Activated CD4-positive, alpha-beta T cell treated with anti-CD3 and anti-CD28 coated beads, Interleukin-2, amount 50 U/mL, for 16 hours (primary cell): ENCODE measurements at places on chromosomes 13 and 19.

DNA sequence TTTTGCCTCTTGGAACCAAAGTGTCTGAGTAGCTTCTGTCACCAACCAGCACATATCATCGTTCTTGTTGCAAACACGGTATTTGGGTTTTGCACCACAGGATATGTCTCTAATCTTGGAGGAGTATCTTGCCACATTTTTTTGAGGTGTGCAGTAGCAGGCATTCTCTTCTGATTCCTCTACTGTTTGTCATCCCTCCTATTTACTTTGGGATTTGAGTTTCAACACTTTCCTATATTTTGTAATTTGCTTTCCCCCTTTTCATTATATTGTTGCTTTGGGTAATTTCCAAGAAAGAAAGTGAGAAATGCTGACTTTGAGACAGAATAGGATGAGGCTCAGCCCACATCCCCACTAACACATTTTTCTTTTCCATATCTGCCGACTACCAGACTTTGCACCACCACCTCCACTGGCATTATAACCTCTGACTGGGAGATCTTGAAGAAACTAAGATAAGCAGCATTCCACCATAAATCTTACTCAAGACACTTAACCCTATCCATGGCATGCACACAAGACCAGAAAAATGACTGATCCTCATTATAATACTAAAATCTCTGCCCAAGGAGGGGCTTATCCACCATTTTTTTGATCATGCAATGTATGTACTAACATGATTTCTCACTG lies 12.0 kb upstream of the DZIP1 start:
- DNase-seq = no peak

- no peak for DNase-seq
Observed at GRCh38 chr19:3136684-3137055, 837 bp downstream of the GNA15 start.

DNA sequence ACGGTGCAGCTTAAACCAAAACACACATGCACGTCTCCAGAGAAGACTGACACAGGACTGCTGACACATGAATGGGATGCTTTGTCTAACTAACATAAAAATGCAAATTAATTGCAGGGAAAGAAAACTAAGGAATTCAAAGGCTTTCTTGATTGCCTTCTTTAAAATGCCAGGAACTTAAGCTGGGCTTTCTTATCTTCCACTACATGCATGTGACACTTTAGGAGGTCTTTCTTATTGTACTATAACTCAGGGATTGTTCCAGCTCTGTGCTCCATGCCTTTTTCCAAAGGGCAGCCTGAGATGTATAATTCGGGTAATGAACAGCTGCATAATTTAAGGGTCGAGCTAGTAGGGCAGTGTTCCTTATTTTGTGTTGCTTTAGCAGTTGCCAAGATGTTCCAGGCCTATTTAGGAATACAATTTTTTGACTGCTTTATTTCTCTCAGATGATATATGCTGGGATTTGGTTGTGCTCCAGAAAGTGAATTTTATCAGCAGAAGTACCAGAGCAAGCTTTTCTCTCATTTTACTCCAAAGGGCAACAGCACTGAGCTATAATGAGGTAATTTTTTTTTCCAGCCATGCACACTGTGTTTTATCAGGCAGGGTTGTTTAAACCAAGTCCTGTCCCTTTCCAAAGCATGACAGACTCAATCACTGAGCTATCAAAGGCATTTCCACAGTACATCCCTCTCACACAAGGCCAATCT lies 885.2 kb downstream of the PCDH9 start:
- no peak for DNase-seq

DNA sequence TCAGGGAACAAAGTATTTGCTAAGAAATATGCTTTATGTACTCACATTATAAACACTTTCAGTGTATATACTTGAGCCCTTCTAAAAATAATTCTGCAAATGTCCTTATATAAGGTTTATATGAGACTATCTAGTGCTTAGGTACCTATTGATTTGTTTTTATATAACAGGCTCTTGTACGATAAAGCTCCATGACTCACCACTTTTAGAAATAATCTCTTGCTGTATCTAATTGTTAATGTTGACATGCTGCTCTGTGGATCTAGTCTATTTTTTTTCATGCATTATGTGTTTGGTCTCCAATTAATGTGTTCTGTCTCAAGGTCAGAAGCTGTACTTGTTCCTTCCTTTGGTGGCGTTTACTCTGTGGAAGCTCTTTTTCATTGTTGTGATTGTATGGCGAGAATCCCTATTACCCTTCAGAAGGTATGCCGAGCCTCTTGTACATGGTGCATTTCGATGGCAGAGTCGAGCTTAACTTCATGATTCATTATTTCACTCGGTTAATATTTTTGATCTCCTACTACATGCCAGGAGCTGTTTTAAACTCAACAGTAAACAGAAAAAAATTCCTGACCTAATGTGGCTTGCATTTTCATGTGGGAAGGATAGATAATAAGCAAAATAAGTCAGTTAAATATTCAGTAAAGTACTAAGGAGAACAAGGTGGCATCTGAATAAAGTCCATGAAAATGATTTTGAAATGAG lies 361.6 kb downstream of the COG6 start:
- no peak for DNase-seq

GRCh38 chr13:72039126-72039525 lies 172.1 kb upstream of the DACH1 start:
- no peak for DNase-seq

DNA sequence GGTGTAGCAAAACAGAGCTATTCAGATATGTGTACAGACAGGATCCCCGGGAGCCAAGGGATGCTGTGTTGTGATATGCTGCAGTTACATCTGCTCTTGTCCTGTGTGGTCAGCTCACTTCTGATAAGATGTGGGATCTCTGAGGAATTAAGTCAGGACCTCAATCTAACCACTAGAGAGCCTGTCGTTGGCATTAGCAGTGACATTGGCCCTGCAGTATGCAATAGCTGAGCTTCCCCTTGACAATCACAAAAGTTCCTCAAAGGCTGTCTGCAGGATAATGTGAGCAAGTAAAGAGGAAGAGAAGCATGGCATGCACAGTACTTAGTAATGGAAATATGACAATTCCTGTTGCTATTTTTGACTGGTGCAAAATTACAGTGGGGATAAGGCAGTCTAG lies 203.4 kb upstream of the MIR17HG start:
- no peak for DNase-seq

DNA sequence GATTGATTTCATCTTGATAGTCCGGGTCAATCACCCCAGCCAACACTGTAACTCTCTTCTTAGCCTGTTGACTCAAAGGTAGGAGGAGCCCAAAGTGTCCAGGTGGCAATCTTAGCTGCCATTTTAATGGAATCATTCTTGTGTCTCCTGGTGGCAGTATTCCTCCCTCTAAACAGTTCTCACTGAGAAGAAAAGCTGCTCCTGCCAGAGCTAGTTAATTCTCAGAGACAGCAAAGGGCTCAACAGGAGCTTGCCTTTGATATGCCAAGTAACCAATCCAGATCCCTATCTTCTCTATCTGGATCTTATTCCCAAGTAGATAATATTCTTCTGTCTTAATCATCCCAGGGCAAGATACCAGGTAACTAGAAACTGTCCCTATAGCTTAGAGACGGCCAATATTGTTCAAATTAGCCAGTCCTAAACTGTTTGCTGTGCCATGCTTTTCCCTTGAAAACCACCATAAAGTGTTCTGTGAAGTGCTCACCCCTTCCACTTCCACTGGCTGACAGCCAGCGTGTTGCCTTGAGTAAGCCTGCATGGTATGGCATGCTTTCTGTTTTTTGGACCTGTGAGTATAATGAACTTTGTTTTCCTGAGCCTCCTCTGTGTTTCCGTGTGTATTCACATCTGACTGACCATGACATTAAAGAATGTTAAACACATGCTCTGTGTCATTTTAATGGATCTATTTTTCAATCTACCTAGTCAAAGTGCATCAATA lies 463.7 kb upstream of the SLITRK5 start:
- no peak for DNase-seq

DNA sequence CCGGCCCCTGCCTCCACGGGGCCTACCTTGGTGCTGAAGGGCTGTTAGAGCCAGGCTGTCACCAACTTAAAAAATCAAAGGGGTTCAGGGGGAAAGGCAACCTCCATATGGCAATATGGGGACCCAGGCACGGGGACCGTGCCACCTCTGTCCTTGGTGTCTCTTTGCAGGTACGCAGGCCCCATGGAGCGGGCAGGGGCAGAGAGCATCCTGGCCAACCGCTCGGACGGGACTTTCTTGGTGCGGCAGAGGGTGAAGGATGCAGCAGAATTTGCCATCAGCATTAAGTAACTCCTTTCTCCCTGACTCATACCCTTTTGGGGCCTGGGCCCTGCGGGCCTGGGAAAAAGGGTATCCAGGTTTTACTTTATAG lies 39.6 kb upstream of the ADGRE1 start:
- no peak for DNase-seq

DNA sequence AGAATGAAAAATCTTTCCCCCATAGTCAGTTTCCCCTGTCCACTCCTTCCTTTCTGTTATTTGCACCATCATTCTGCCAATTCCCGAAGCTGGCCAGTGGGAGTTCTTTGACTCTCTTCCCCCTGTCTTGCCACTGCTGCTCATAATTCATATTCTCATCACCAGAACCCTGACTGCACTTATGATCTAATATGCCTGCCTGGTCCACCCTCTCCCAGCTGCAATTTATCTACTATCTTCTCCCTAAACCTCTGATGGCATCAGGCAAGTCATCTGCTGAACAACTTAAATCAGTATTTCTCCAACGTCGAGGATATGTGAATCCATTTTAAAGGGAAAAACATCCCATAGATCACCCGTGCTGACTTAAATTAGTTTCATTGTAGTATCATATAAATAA lies 458.0 kb upstream of the GPC6 start:
- DNase-seq = no peak

DNA sequence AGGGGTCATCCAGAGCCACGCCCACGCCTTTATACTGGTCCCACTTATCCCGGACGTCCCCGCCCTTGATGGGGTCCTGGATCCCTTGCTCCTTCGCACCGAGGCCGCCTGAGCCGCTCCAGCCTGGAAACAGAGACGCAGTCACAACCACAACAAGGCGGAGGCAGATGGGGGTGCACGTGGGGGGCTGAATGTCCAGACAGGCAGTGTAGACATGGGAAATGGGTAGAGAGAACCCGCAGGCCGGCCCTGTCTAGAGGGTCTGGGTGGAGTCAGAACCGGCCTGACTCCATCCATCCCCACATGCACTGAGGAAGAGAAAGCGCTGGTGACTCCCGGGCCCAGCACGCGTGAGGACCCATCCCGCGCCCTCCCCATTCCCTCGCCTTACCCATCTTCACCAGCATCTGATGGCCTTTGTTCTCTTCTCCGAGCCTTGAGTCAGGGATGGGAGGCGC lies 23.0 kb downstream of the CHERP start:
- DNase-seq = no peak

GRCh38 chr13:113332615-113333014 lies 31.3 kb downstream of the GRTP1 start:
- DNase-seq = no peak

DNA sequence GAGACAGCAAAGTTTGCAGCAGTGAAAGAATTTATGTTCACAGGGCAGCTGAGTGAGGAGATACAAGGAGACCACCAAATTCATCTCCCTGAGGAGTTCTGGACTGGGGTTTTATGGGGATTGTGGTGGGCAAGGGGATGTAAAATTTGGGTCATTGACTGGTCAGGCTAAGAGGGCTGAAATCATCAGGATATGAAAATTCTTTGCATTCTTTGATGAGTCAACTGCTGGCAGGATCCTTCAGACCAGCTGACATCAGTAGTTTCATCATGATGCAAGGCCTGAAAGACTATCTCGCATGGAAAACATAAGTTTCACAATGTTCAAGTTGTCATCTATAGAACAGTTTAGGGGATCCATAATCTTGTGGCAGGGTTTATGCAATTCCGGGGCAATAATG lies 869.5 kb upstream of the PCDH9 start:
- DNase-seq = no peak

GRCh38 chr19:7655581-7655980 lies 13.3 kb upstream of the RETN start:
- no peak for DNase-seq
